ENCODE measurements at places on chromosomes 5 and 9. TPM values are rescaled to one million over a fixed set of nuclear protein-coding genes. Genes with fewer than 3 reads are reported as not detected.

Gene SPATA6L
- 1.2 TPM for total RNA-seq

Gene TMEM171
- under 0.01 TPM for total RNA-seq

Gene GPX8
- 84.7 TPM for total RNA-seq

Gene RBM18
- total RNA-seq: 9.5 TPM

Gene CRHBP
- 0.17 TPM for total RNA-seq

Gene TSSK1B
- 0.50 TPM for total RNA-seq

Gene COL23A1
- not detected for total RNA-seq

Gene MED7
- 9.8 TPM for total RNA-seq

Gene DPM2
- 11.7 TPM for total RNA-seq

Gene DND1
- total RNA-seq: under 0.01 TPM

Gene SCGB3A1
- total RNA-seq: not detected

Gene TBC1D2
- total RNA-seq: 8.2 TPM

DNA sequence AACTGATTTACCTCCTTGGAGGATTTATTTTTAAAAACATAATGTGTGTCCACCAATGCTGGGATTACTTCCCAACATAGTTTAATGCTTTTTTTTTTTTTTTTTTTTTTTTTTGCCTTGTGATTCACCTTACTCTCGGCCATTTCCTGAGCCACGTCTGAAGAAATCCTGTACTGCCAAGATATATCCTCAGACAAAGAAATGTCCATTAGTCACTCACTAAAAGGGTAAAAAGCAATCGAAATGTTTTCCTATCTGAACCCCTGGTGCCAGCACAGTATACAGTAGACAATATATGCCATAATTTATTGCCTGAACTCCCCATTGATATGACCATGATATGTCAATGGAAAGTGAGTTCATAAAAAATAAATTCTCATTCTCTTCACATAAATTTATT, 344.1 kb downstream of the BNC2 start:
- H3K4me1 ChIP-seq: peaks cover 12% of the 10 kb centered on the region
- H3K36me3 ChIP-seq: no peaks in the 10 kb centered on the region

DNA sequence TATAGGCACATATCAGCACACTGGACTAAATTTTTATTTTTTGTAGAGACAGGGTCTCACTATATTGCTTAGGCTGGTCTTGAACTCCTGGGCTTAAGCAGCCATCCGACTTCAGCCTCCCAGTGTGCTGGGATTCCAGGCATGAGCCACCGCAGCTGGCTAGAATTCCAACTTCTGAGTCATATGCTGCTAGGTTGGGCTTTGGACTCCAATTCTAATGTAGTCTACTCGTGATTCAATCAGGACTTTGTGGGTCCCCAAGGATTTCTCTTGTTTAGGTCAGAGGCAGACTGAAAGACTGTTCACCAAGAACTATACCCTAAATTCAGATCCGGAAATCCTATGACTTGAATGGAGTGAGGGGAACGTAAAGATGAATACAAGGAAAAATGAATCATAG, 68.2 kb upstream of the CHD1 start:
- no peaks in the 10 kb centered on the region for H3K36me3 ChIP-seq
- peak; percentile 17 for DNase-seq
- no peak overlapping the region for H3K4me3 ChIP-seq
- no peak overlapping the region for H3K27ac ChIP-seq

- no peak overlapping the region for H3K27ac ChIP-seq
- H3K4me1 ChIP-seq: no peaks in the 10 kb centered on the region
- no peaks in the 10 kb centered on the region for H3K27me3 ChIP-seq
- DNase-seq: no peak
Measured at GRCh38 chr5:168299372-168299771, 7.9 kb downstream of the WWC1 start.

GRCh38 chr5:107526-107925, 15.6 kb downstream of the PLEKHG4B start:
- H3K4me1 ChIP-seq: no peaks in the 10 kb centered on the region
- no peak for DNase-seq
- H3K27ac ChIP-seq: no peak overlapping the region
- no peaks in the 10 kb centered on the region for H3K36me3 ChIP-seq

DNA sequence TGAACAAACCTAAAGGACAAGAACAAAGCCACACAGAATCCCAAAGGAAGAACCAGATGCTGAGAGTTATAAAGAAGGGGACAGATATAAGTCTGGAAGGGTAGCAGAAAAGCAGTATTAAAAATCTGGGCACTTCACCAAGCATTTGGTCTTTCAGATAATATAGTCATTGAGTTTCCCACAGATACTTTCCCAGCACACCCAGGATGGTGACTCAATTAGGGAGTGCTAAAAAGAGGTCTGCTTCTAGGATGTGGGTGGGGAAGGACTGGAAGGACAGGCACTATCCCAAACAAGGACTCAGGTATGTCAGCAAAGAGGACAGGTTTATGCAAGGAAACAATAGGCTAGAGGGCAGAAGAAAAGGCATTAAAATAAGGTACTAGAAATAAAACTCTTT, 59.3 kb downstream of the DIAPH1 start:
- H3K27me3 ChIP-seq: no peaks in the 10 kb centered on the region
- peak; percentile 70 for DNase-seq
- peaks cover 5% of the 10 kb centered on the region for H3K4me1 ChIP-seq
- no peak overlapping the region for H3K4me3 ChIP-seq

DNA sequence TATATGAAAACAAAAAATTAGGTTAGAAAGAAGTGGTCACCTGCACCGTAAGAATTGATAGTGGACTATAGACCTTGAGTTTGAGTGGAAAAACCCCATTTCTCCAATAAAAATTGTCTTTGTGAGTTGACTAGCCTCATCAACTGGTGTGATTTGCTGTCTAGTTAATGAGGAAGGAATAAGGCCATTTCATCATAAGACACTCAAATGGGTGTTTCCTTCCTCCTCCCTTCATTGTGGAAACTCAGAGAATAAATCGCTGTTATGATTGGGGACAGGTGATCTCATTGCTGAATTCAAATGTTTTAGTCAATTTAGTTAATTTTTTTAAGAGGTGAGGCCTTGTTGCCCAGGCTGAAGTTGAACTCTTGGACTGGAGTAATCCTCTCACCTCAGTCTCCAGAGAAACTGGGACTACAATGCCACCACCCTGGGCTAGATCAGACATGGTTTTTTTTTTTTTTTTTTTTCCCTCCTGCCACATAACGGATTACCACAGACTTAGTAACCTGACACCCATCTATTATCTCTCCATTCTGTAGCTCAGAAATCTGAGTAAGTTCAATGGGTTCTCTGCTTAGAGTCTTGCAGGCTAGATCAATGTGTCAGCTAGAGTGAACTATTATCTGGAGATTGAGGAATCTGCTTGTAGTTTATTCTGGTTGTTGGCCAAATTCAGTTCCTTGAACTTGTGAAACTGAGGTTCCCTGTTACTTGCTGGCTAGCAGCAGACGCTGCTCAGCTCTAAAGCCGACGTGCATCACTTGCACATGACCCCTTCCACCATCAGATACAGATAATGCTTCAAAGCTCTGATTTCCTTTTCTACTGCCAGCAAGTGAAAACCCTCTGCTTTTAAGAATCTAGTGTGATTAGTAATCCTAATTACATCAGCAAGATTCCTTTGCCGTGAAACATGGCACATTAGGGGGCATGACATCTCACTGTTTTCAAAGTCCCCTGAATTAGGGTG, 663.8 kb upstream of the CDH9 start:
- H3K27me3 ChIP-seq: no peaks in the 10 kb centered on the region
- no peaks in the 10 kb centered on the region for H3K36me3 ChIP-seq
- no peak overlapping the region for H3K4me3 ChIP-seq

DNA sequence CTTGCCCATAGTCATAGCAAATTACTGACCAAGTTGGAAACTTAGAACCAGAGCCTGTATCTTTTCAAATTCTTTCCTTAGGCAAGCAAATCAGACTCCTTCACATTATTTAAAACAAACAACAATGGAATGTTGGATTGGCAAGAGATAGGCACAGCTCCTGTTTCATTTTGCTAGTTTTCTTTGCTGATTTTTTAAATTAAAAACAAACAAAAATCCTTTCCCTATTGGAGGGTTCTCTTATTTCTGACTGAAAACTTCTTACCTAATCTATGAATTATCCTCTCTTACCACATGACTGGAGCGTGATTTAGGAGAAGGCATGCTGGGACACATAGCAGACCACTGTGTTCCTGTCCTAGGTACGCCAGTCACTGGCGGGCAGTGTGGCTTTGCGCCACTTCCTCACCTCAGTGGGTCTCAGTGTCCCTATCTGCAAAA, 63.0 kb downstream of the TTC39B start:
- no peak overlapping the region for H3K4me3 ChIP-seq
- no peaks in the 10 kb centered on the region for H3K27me3 ChIP-seq
- DNase-seq: peak; percentile 63
- no peak overlapping the region for H3K27ac ChIP-seq
- H3K4me1 ChIP-seq: peaks cover 4% of the 10 kb centered on the region

DNA sequence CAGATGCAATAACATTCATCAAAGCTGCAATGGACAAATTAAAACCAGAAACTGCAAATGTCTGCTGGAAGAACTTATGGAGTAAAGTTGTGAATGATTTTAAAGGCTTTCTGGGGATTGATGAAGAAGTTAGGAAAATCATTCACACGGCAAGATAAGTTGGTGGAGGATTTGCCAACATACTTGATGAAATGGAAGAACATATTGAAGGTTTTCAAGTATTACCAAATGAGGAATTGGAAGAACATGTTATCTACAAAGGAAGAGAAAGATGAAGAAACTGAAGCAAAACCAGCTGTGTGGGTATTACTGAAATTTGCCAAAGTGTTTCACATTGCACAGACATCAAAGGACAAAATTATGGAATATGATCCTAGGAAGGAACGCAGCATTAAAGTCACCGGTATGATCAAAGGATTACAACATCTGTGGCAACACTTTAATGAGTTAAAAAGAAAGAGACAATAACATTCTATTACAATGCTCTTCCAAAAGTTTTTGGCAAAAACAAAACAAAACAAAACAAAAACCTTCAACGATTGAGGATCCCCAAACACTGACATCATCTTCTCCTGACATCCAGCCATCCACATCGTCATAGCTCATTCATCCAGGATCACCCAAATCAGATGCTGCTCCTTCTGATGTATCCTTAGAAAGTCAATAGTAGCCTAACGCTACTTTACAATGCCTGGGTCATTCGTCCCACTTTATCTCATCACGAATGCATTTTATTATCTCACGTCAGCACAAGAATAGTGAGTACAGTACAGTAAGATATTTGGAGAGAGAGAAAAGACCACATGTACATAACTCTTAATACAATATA, 61.3 kb upstream of the SMC5 start:
- H3K27me3 ChIP-seq: no peaks in the 10 kb centered on the region
- no peaks in the 10 kb centered on the region for H3K36me3 ChIP-seq
- H3K4me3 ChIP-seq: no peak overlapping the region
- no peak for DNase-seq
- no peaks in the 10 kb centered on the region for H3K4me1 ChIP-seq

DNA sequence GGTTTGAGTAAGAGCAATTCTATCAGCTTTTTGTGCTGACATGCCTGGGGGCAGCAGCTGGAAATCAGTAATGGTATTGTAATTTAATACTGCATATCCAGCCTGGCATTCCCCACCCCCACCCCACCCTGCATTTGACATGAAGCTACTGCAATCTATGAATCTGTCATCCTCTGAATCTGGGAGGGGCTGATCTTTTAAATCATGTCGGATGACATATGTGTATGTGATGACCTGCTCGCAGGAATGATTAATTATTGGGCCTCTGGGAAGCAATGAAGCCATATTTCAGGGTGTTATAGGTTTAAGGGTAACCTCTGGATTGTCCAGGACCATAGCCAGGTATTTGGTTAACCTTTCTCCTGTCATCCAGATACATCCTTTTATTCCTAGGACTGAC, 64.6 kb upstream of the RASGRF2 start:
- no peaks in the 10 kb centered on the region for H3K27me3 ChIP-seq
- no peak overlapping the region for H3K4me3 ChIP-seq
- no peaks in the 10 kb centered on the region for H3K36me3 ChIP-seq
- H3K4me1 ChIP-seq: no peaks in the 10 kb centered on the region

DNA sequence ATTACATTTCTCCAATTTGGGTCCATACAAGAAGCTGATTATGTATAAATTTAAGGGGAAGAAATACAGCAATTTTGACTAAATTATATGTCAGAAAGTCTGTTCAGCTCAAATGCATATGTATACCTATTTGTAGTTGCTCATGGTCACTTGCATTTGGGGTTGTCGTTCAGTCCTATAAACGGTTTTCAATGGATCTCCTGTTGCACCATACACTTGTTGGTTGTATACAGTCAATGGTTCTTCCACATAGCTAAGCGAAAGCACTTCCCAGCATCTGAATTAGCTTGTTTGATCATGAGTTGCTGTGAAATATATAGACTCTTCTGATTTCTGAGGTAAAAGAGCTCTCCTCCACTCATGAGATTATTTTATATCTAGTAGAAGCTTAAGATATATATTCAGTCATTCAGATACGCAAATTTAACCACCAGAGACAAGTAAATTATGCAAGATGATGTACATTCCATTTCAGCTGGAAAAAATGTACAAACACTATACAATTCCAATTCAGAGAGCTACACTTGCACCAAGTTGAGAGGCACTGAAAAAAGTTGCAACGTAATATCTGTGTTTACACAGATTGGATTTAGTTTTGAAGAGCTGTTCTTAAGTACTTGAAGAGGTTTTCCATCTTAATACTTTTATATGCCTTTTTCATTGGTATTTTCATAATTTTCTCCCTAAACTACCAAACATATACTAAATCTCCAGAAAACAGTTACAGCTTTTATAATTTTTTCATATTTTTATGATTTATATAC, 64.4 kb upstream of the POU5F2 start:
- H3K27ac ChIP-seq: no peak overlapping the region
- H3K36me3 ChIP-seq: no peaks in the 10 kb centered on the region
- no peak for DNase-seq
- no peaks in the 10 kb centered on the region for H3K27me3 ChIP-seq

DNA sequence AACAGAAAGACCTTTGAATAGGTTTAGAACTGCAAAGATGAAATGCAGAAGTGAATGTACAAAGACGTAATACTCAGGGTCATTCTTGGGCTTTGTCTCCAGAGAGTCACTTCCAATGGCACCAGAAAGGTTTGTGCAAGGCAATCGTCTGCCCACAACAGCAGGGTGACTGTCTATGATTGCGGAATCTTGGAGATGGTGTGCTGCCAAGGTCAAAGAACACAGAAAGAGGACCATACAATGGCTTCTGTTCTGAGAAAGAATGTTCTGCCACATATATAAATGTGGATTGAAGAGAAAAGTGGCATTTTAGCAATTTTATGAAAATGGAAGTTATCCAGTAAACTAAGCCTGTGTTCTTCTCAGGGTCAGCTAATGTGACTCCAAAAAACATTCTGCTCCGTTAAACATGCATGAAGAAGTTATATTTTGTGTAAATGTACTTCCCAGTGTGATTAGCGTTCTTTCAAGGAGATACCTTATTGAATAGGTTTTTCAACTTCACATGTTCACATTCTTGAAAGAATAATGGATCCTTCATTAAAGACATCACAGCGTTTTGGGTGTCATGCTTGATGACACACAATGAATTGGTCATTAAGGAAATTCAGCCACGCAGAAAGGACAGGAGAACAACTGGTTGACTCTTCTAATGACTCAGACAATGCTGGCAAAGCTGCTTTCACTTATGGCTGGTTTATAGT, 73.4 kb upstream of the CDH6 start:
- DNase-seq: peak; percentile 68
- no peak overlapping the region for H3K4me3 ChIP-seq
- H3K27me3 ChIP-seq: no peaks in the 10 kb centered on the region

All from fibroblast of lung (primary cell).